ENCODE measurements at places on chromosomes 7 and 10. TPM values are rescaled to one million over a fixed set of nuclear protein-coding genes. Genes with fewer than 3 reads are reported as not detected.

The GCK gene
- 0.48 TPM for total RNA-seq

The ST8SIA6 gene
- total RNA-seq: 18.4 TPM

The NSUN6 gene
- total RNA-seq: 11.8 TPM

The LIPJ gene
- total RNA-seq: 2.5 TPM

The SGCE gene
- total RNA-seq: 92.2 TPM

The SLC13A1 gene
- not detected for total RNA-seq

The PIK3CG gene
- total RNA-seq: 5.4 TPM

The OR9A2 gene
- 1.2 TPM for total RNA-seq

The CFAP69 gene
- 45.2 TPM for total RNA-seq

The ATOH7 gene
- 0.64 TPM for total RNA-seq

The MUC3A gene
- 0.16 TPM for total RNA-seq
